ENCODE measurements at places on chromosomes 3 and 15.

DNA sequence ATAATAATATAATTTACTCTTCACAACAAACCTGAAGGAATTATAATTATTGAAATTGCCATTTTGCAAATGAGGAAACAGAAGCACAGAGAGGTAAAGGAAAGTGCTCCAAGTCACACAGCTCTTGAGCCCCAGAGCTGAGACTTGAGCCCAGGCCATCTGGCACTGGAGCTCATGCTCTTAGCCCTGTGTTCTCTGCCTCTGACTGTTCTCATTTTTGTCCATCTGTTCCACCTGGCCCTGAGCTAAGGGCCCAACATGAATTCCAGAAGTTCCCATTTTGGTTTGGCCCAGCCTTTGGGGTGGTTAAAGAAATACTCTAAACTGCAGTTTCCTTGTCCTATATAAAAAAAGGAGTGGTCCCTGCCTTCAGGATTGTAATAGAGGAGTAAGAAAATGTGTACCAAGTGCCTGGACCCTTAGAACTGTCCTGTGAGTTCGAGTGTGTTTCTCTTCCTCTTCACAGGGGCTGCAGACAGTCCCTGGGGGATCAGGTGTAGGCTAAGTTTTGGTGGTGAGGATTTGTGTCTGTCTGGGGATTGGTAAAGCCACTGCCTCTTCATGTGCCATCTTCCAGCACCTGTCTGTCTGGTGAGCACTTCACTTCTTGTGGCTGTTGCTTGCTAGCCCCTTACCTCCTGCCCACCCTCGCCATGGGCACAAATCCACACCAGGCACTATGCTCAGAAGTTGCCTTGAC lies 91.8 kb downstream of the DNAJB8 start:
- no peak for DNase-seq

- no peak for DNase-seq
Observed at GRCh38 chr3:4765212-4765611, 214.0 kb upstream of the BHLHE40 start.

- no peak for DNase-seq
Observed at GRCh38 chr3:52503788-52504424, 8.8 kb downstream of the STAB1 start.

DNA sequence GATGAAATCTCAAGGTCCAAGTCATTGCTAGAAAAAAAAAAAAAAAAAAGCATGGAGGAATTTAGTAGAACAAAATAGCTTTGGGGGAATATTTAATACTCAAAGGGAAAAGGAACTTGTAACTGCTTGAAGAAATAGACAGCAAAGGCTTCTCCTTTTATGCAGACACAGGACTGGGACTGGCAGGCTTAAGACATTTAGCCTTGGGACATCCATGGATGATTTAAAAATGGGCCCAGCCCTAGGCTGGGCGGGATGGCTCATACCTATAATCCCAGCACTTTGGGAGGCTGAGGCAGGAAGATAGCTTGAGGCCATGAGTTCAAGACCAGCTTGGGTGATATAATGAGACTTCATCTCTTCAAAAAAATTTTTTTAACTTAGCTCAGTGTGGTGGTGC lies 19.8 kb downstream of the RPSA start:
- DNase-seq: no peak

DNA sequence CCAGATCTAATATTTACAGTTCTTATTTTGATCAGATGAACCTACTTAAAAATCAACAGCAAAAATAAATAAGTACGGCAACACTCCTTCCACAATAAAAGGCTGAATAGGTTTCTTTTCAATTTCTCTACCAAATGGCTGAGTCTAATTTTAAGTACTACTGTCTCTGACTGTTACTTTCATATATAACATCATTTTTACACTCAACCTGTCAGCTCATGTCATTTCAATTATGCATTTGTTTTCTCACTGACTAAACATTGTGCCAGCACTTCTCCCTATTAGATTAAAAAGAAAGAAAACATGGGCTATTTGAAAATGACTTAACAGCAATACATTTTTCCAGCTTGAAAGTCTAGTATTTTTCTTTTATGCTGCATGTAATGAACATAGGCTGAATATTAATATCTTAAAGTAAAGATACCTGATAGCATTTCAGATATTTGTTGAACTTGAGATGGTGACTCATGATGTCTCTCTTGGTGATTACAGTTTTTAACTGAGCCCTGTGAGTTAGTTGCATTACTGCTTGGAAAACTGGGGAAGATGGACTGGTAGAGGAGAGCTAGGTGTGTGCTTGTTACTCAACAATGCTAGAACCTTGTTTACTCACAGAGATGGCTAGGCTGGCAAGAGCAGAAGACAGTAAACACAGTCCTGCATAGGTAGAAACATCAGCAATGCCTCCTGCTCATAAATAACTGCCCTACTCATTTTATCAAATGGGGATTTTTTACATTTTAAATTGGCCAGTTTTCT lies 73.9 kb downstream of the PEX5L start:
- DNase-seq: no peak

DNA sequence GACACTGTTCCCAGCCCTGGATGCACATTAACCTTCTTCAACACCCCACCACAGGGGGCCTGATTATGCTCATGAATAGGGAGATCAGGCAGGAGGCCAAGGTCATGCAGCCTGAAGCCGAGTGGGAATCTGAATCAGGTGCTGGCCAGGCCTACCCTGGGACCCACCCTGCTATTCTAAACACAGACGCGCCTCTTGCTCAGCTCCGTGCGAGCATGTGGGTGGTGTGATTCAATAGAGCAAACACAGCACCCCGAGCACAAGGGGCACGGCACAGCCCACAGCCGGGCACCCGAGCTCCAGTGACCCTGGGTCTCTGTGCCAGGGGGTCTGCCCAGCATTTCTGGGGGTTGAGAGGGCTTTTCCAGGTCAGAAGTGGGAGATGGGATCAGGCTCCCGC lies 24.6 kb upstream of the GRIP2 start:
- no peak for DNase-seq

DNA sequence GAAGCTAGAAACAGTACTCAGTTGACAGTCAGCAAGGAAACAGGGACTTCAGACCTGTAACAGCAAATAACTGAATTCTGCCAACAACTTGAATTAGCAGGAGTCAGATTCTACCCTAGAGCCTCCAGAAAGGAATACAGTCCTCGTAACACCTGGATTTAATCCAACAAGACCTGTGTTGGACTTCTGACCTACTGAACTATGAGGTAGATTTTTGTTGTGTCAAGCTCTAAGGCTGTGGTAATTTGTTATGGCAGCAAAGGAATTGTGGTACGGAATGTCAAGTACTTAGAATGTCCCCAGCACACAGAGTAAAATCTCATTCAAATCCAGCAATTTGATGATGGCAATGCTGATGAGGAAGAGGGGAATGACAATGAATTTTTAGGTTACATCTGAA lies 234.1 kb downstream of the LRRN1 start:
- no peak for DNase-seq
